ENCODE measurements at places on chromosomes 4 and X.

- DNase-seq: no peak
Measured at GRCh38 chr4:120354381-120354780, 287.7 kb upstream of the MAD2L1 start.

DNA sequence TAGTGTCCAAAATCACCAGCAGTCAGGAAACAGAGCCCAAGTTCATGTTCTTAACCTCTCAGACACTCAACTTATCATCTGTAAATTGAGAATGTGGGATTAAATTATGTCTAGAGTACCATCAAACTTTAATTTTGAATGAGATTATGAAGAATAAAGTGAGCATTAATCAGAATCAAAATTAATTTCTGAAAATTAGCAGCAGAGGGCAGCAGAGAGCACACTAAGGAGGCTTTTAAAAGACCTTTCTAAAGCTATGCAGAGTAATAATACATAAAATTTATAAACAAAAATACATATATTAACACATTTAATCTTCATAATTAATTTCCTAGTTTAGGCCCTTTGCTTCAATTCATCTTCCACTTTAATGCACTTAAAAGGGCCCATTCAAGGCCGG lies 7.1 kb downstream of the TASL start:
- no peak for DNase-seq

DNA sequence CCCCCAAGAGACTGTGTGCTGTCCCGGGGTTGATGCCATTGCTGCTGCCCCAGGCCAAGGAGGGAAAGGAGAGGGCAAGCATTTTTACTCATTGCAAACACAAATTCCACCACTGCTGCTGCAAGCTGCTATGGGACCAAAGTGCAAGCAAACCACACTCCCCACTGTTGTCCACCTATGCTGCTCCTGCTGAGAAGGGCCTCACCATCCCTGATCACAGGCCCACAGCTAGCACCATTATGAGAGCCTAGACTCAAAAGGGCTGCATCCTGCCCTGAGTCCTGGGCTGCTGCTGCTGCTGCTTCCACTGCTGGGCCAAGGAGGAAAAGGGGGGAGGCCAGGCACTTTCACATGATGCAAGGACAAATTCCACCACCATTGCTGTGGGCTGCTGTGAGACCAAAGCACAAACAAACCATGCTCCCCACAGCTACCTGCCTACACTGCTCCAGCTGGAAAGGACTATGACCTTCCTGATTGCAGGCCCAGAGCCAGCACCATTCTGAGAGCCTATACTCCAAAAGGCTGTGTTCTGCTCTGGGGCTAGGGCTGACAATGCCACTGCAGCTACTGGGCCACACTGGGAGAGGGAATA lies 218.2 kb upstream of the ZCCHC13 start:
- DNase-seq: no peak

DNA sequence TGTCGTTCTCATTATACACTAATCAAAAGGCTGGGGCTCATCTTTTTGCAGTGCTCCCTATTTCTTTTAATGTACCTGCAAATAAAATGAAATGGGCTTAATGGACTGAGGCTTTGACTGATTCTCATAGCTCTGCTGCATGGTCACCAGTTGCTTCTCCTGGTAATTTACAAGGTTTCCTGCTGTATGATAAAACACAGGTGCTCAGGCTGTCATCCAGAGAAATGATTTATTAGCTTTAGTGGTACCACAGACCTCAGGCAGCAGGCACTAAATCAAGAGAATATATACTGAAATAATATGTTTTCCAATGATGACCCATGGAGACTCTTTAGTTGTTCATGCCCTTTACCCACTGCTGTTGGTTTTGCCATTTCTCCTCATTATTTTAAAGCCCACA lies 137.7 kb downstream of the C4orf33 start:
- DNase-seq: no peak

DNA sequence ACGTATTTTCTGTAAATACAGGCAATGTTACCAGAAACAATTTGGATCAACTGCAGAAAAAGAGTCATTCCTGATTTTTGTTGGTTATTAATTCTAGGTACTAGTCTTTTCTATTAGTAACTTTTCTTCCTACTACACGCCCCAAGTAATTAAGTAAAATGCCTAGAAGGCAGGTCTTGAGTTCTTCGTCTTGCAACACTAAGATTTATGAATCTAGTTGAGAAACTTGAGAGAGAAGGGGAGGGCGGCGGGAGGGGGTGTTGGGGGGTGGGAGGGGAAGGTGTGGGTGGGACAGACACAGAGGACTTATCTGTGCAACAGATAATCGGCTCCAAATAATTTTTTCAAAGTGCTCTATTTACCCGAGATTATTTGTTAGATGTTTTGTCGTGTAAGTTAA lies 3.0 kb downstream of the RAP2C start:
- DNase-seq: no peak

DNA sequence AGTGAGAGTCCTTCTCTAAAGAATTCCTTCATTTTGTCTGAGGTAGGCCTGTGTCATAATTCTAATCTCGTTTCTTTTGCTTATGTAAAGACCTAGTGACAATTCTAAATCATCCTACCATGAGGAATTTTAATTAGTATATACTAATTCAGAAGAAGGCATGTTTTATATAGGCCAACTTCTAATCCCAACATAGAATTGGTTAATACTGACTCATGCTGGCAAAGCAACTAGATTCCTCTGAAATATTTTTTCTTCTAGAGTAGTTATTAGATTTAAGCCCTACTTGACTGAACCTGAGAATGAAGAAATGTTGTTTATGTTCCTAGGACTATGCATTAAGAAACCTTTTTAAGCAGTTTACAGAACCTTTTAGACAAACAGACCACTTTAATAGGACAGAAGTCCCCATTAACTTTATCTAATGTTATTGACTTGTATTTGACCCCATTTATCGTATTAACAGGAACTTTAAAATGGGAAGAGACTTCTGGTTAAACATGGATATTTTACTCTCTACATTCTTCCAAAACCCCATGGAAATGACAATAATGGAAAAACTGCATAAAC lies 56.1 kb upstream of the EIF1AX start:
- DNase-seq: no peak

- DNase-seq: no peak
Measured at GRCh38 chr4:53905941-53906377, 158.4 kb downstream of the CHIC2 start.

GRCh38 chr4:35520059-35520458 lies 724.3 kb downstream of the ARAP2 start:
- DNase-seq: no peak

GRCh38 chr4:84878546-84878945 lies 87.9 kb downstream of the WDFY3 start:
- DNase-seq: no peak

GRCh38 chr4:70288651-70289050 lies 46.1 kb upstream of the CABS1 start:
- DNase-seq: no peak

DNA sequence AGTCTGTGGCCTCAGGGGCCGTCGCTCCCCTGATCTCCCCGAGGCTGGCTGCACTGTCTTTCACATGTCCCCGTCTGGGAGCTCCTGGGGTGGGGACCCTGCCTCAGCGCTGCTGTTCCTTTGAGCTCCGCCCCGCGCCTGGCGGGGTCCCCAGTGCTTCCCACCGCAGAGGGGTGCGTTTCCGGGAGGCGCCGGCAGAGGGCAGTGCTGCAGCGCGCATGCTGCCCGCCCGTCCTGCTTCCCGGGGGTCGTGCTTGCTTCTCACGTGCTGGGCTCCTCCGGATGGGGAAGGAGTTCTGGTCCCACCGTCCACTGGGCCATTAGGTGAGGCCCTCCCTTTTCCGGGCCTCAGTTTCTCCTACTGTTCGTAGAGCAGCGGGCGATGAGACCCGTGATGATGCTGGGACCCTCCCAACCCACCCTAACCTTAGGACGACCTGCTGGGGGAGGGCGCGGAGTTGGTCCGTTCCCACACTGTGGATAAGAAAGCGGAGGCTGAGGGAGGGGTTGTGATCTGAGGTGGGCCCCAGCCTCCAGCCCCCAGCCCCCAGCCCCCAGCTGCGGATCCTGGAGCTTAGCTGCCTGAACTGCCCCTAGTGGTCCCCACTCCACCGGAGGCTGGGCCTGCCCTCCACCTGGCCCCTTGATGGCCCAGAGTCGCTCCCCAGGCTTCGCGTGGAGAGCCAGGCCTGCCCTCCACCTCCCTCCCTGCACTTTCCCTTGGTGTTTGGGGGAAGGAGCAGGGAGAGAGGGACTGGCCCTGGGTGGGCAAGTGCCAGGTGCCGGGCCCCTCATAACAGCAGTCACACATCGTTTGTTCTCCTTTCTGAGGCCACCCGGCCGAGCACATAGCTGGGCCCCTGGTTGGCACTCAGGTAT lies 15.3 kb downstream of the CPZ start:
- DNase-seq: no peak

DNA sequence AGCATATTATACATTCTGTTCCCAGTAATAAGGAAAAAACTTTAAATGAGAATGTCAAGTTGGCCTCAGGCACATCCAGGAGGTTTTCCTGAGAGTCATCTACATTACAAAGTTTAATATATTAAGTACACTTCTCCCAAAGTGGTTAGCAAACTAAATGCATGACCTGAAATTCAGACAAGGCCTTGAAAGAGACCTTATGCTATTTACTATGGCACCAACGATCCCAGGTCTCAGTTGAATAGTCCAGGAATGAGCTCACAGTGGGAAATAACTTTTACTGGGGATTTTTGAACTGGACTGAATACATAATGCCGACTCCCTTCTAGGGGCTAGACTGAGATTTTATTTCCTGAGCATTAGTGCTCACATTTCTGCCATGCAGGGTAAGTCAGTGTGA lies 1577.5 kb upstream of the PCDH7 start:
- no peak for DNase-seq

DNA sequence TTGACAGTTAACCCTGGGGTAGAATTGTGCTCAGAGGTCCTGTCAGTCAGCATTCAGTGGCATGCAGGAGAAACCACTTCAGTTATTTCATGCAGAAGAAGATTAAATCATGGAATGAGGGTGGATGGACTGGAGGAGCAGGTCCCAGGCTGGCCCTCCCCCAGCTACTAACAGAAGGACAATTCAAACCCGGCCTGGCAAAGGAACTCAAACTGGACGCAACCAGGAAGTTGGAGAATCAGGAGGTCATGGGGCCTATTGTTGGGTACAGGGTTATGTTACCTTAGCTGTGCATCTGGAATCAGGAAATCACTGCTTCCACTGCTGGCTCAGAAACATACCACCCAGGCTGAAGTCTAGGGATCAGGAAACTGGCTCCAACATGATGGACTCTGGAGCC lies 121.4 kb downstream of the GPAT3 start:
- no peak for DNase-seq

GRCh38 chr4:169229571-169230028 lies 41.2 kb downstream of the SH3RF1 start:
- no peak for DNase-seq

GRCh38 chrX:48761674-48762471 lies at the start of gene GLOD5:
Gene GLOD5 (plus strand): TSS chrX:48761747. CDS start chrX:48761791, 44 bp downstream.
- DNase-seq: no peak

- no peak for DNase-seq
Measured at GRCh38 chr4:176387571-176387970, 67.8 kb downstream of the SPCS3 start.

GRCh38 chr4:68732653-68733466 lies 62.4 kb upstream of the UGT2B15 start:
- no peak for DNase-seq

DNA sequence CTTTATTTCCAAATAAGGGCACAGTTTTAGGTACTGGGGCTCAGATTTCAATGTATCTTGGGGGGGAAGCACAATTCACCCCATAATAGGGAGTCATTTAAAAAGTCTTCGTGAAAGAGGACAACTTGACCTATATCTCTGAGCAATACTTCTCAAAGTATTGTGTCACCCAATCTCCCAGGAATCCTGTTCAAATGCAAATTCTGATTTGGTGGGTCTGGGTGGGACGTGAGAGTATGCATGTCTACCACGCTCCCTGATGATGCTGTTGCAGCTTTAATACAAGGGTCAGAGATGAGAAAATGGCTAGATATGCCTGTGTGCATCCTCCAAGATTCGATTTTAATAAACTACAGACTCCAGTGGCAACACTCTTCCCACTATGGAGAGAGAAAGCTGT lies 514.8 kb downstream of the BCOR start:
- DNase-seq: no peak

DNA sequence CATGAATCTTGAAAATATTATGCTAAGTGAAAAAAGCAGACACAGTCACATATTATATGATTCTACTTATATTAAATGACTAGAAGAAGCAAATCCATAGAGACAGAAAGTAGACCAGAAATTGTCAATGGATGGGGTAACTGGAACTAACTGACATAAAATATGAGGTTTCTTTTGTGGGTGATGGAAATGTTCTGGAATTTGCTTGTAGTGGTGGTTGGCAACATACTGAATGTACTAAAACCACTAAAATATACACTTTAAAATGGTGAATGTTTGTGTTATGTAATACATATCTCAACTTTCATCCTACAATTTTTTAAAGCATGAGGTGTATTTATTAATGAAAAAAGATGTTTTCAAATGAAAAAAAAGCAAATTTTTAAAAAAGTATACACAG lies 14.7 kb downstream of the CNOT6L start:
- no peak for DNase-seq

- no peak for DNase-seq
Measured at GRCh38 chrX:12026481-12026880, 111.8 kb upstream of the FRMPD4 start.

- no peak for DNase-seq
Measured at GRCh38 chr4:53986062-53986461, 78.3 kb downstream of the CHIC2 start.

GRCh38 chrX:135985157-135985972 lies at the start of gene SLC9A6:
Gene SLC9A6 (plus strand): TSS chrX:135985435. CDS start chrX:135985659, 224 bp downstream.
- DNase-seq: peak; percentile 23

GRCh38 chr4:163747886-163748285 lies 253.4 kb downstream of the TMA16 start:
- DNase-seq: no peak

- no peak for DNase-seq
Measured at GRCh38 chr4:185656467-185656931, 121.2 kb upstream of the PDLIM3 start.

- DNase-seq: no peak
Measured at GRCh38 chr4:159937595-159937994, 834.7 kb downstream of the RAPGEF2 start.

- no peak for DNase-seq
Measured at GRCh38 chrX:106752101-106752678, 25.7 kb downstream of the RNF128 start.

GRCh38 chrX:69165087-69165651 lies at the start of gene PJA1:
Gene PJA1 (minus strand): TSS chrX:69165453. CDS start chrX:69163073, 2,380 bp downstream.
- DNase-seq: peak; percentile 25

DNA sequence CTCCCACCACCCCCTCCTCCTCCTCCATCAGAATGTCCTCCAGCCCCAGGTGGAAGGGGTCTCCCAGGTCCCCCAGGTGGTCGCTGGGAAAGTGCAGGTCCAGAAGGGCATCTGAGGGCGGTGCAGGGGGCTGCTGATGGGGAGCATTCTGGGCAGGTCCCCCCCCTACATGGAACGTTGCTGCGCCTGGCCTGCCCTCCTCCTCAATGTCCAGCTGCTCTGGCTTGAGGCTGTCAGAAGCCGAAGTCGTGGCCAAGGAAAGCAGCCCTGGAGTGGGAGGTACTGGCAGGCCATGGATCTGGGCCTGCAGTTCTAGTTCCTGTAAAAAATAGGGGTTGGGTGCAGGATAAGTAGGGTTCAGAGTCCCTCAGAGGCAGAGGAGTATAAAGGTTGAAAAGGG lies 12.9 kb downstream of the TFE3 start:
- no peak for DNase-seq

All from stimulated activated CD8-positive, alpha-beta memory T cell treated with anti-CD3 and anti-CD28 coated beads, Interleukin-4, amount 100 ng/mL, for 1 hour (primary cell).